ENCODE measurements at places on chromosomes 7 and 10. TPM values are rescaled to one million over a fixed set of nuclear protein-coding genes. Genes with fewer than 3 reads are reported as not detected.

Gene PRLHR
- not detected for polyA plus RNA-seq

Gene PANK1
- polyA plus RNA-seq = 6.3 TPM

DNA sequence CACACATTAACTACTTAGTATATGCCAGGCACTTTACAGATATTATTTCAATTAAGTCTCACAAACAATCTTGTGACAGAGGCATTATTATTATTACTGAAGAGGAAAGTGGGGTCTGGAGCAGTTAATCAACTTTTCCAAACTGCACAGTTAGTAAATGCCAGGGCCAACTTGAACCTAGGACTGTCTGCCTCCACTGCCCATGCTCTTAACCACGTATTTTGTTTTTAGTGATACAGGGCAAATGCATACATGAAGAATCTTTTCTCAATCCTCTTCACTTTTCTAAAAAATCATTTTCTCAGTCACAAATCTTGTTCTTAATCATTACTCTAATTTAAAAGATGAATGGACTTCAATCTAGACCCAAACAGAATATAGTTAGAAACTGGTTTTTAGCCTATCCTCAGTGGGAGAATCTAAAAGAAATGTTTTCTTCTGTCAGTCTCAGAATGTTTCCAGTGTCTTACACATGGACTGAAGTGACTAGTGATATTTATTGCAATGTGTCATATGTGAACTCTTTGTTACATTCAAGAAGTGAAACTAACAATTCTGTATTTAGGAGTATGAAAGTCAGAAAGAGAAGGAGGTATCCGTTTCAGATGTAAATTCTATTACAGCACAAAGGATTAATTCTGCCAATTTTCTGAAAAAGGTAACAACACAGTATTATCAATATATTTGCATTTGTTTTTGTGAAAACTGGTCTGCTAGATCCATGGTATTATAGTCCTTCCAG lies 55.5 kb upstream of the CCNJ start:
- DNase-seq = no peak

GRCh38 chr10:5582736-5583135 lies 58.0 kb downstream of the CALML3 start:
- DNase-seq = no peak

- DNase-seq = peak; percentile 89
These were observed 34.5 kb downstream of the PPIF start for GRCh38 chr10:79381804-79382221.

- no peak for DNase-seq
These were observed 79.8 kb upstream of the ARID5B start for GRCh38 chr10:61821693-61822092.

DNA sequence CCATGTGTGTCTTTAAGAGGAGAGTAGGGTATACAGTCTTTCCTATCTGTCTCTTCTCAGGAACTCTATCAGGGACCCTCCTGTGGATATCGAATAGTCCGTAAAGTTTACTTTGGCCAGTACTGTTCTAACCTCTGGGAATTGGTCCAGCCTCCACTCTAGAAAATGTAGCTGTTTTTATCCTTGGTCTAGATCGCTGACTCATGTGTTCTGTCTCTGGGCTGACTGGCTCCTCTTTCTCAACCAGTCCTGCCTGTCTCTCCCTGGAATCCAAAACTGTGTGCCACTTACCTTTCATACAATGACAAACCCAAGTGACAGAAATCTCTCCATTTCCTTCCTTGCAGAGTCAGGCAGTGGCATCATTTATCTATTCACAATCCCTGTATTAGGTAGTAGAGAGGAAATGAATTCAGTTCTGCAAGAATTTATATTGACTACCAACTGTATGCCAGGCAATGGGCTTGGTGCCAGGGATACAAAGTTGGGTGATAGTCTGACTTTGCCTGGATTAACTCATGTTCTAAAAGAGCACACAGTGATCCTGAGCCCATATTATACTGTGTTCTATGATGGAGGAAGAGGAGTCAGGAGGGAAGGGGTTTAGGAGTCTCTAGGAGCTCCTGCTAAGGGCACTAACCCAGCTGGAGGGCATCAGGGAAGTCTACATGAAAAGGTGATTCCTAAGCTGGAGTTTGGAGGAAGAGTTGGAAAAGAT lies 232.7 kb downstream of the LRMDA start:
- peak; percentile 65 for DNase-seq

DNA sequence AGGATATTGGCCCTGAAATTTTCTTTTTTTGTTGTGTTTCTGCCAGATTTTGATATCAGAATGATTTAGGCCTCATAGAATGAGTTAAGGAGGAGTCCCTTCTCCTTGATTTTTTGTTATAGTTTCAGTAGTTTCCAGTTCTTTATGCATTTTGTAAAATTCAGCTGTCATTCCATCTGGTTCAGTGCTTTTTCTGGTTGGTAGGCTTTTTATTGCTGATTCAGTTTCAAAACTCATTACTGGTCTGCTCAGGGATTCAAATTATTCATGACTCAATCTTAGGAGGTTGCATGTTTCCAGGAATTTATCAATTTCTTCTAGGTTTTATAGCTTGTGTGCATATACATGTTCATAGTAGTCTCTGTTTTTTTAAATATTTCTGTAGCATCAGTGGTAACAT lies 10.1 kb upstream of the TMEM196 start:
- no peak for DNase-seq

DNA sequence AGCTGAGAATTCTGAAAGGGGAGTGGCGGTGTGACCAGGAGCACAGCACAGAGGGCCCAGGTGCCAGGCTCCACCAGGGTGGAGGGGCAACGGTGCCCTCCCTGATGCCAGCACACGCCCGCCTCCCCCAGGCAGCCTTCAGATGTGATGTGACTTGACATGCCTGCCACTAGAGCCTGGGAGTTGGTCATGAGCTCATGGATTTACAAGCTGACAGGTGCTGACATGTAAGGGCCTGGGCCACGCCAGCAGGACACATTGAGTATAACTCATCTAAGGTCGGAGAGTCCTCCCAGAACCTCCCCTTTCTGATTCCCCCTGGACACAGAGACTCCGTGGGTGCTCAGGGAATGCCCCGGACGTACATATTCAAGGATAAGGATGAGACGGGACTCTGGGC lies 74.2 kb downstream of the LSM5 start:
- DNase-seq = no peak
